ENCODE measurements at places on chromosomes 12 and 14. TPM values are rescaled to one million over a fixed set of nuclear protein-coding genes. Genes with fewer than 3 reads are reported as not detected.

DNA sequence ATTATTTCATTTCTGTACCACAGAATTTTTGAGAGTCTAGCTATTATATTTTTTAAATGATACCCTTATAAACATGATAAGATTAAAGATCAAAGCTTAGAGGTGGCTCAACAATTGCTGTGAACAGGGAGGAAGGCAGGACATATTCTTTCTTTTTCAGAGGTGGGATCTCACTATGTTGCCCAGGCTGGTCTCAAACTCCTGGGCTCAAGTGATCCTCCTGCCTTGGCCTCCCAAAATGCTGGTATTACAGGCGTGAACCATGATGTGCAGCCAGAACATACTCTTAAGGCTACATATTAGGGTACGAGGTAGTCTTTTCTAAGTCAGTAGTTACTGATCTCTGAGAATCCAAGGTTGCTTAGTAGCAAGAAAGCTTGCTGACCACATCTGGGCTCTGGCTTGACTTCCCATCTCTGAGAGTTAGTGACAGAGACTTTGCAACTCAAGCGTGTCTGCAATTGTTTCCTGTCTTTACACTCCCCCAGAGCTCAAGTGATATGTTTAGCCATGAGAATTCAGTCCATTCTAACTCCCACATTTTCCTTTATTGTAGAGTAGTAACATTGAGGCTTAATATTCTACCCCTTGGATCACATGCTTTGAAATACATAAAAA lies 8.6 kb downstream of the RAB5B start:
- no peak for DNase-seq

DNA sequence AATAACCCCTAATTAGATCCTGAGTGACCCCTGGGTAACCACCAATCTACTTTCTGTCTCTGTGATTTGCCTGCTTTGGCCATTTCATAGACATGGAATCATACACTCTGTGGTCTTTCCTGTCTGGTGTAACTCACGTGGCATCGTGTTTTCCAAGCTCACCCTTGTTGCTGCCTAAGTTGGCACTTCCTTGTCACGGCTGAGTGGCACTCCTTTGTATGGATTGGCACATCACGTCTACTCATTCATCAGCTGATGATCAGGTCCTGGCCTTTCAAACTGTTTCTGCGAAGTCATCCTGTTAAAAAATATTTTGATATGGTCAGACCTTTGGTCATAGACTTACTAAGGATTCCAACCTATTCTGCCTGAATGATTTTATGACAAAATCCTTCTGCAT lies 87.7 kb downstream of the GLT1D1 start:
- peak; percentile 19 for DNase-seq

DNA sequence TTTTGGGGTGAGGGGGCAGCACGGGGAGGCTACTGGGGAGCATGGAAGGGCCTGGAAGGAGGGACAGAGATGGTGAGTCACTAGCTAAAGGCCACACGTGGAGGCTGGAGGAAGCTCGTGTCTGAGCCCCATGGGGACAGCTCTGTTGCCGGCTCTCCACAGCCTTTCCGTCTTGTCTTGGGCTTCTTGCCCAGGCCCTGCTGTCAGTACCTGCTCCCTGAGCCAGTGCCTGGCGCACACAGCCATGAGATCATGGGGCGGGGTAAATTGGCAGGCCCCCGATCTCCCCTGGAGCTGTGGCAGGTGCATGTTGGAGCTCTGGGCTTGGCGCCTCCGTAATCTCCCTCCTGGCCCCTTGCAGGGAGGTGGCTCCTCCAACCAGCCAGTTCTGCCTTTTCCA lies 16.1 kb upstream of the KRT80 start:
- no peak for DNase-seq

DNA sequence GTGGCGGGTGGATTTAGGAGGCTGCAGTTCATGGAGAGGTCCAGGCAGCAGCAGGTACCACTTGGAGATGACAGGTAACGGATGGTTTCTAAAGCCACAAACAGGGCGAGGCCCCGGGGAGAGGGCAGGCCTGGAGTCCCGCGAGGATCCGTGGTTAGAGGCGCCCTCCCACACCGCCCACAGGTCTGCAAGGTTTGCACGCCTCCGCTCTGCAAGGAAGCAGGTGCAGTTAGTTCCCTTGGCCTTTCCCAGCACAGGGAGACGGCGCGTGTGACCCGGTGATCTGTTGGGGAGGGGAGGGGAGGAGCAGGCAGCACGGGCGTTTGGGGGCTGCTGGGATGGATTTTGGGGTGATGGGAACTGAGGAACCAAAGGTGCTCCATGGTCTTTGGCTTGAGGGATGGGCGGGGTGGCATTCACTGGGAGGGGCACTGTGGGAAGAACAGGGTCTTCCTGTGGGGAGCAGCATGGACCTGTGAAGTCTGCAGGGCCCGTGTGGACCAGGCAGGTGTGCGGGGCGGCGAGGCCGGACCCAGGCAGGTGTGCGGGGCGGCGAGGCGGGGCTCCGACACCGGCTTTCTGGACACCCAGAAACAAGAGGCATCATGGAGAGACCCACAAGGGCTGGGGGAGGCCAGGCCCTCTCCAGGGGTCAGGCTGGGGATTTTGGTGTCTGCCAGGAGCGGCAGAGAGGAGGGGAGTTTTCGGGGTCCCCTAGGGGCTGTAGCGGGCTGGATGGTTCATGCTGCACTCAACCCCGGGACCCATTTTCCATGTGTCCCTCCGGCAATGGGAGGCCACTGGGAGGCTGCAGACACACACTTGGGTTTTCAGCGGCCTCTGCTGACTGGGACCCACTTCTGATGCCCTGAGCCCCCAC lies 29.1 kb downstream of the NOC4L start:
- no peak for DNase-seq

DNA sequence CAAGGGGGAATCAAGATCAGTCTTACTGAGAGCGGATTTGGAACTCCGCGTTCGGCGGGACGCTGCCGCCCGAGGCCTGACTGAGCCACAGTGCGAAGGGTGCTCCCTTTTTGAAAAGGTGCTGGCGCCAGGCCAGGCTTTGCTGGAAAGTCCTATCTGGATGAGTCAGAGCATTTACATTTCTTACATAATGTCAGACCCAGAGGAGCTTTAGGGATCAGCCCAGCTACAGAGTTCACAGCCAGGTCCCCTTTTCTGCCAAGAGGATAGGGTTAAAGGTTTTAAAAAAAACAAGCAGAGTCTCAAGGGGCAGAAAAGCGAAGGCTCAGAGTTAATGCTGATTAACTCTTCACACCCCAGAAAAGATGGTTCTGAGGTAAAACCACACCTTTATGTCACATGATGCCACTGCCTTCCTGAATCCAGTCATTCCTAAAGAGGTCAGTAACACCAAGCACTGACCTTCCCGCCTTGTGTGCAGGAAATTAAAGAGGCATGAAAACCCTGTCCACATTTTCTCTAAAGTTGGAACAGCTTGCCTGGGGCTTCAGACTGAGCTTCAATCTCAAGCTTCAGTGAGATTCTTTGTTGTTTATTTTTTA lies 11.7 kb upstream of the FBXL14 start:
- DNase-seq = peak; percentile 83

Gene TAS2R31
- 1.7 TPM for total RNA-seq

Gene ERP27
- total RNA-seq = 0.74 TPM

Gene MAPK1IP1L
- total RNA-seq = 56.4 TPM

Gene ANKRD33
- total RNA-seq = not detected

Gene NEUROD4
- total RNA-seq = not detected

Gene ZDHHC22
- total RNA-seq = 0.13 TPM
